ENCODE measurements at places on chromosomes 6 and 20.
A peak's percentile ranks its signal among the peaks of the same experiment; 100 is the strongest.

DNA sequence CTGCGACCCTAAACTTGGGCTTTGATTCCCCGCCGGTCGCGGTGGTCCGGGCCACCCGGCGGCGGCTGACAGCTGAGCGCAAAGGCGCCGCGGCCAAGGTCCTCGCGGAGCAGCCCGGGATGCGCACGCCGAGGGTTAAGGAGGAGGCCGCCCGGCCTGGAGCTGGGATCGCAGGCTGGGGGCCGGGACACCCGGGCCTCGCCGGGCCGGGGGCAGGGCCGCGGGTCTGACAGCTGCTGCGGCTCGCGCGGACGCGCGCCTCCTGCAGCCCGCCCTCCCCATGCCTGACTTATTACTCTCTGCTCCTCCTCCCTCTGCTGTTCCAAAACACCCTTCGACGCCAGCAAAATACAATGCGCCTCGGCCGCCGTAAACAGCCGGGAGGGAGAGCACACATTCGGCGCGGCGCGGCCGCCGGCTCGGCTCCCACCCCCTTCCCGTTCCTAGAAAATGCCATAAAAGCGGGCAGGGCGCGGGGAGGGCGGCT, 746 bp downstream of the BACH2 start:
- DNase-seq, result peak; percentile 69

DNA sequence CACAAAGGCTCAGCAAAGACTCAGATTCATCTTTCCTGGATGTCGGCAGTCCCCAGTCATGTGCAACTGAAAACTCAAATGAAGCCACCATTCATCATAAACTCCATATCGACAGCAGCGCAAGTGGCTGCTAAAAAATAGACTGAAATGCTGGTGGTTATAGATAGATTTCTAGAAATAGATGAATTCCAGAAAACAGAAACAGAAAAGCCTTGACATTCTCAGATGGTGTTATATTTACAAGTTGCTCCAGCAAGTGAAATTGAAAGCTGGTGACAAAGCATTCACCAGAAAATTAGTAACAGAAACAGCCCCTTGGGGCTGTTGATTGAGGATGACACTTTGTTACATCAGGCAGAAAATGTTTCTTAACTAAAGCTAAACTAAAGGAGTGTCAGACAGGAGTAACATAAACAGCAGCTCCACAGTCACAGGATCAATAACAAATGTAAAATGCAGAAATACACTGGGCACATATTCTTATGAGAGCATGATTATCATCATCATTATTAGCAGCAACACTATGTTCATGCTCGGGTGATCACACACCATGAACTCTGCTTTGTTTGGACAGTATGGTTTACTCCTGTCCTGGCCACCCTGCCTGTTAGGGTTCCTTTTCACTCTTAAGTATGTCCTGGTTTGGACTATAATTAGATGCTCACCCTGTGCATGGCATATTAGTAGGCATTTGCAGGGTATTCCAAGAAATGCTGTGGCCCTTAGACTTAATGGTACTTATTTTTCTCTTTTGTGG, 36.4 kb upstream of the SLC35F1 start:
- no peak for DNase-seq

- DNase-seq, result no peak
Measured at GRCh38 chr6:21764989-21765388, 171.4 kb downstream of the SOX4 start.

DNA sequence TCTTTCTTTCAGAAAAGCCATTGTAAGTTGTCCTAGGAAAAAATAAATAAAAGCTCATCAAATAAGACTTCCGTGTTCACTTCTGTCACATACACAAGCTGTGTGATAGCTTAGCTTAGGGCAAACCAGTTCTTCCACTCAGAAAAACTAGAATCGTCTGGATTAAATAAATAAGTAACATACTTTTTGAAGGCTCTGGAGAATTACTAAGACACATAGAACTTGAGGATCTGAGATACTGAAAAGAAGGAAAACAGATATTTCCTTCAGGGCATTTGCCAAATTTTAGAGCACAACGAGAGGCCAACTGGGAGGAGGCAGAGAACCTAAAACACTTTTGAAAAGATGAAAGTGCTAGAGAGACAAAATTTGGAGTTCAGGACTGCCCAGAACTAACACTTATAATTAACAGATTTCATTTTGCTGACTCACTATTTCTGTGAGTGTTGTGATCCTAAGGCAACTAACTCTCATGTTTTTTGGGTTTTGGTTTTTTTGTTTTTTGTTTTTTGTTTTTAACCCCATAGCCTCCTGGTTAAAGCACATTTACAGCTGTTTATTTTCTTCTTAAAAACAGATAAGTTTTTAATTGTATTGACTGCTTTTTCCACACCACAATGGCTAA, 38.7 kb upstream of the THEMIS start:
- no peak for DNase-seq

DNA sequence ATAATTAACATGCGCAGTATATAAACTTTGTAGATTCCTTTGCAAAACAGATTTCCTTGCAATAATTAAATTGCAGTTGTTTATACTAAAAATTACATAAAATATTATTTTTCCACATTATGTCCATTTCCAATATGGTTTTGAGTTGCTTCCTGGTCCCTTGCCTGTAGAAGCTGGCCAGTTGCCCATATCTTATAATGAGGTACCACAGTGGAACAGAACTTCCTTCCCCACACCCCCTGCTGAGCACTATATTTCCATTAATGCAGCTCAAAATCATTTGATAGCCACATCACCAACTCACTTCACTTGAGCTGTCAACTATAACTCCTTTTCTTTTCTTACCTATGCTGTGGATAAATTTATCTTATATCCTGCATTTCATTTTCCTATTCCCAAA, 194.6 kb downstream of the DST start:
- no peak for DNase-seq

DNA sequence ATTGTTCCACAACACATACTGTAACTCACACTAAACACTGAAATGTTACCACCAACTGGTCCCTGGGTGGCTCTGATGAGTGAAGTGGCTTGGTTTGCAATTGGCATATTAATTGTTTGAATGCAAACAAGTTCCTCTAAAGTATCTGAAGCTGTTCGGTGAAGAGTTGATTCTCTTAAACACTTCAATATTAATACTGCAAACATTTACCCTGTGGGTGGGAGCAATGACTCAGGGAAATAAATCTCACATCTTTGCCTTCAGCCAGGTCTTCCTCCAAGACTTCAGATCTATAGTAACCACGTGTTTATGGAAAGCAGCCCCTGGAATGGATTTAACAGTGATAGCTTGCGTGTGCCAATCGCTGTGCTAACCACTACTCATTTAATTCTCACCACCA, 176.0 kb downstream of the MAFB start:
- no peak for DNase-seq

GRCh38 chr6:104887350-104887749, 27.6 kb upstream of the HACE1 start:
- no peak for DNase-seq

GRCh38 chr20:19872001-19872400, 113.9 kb downstream of the RIN2 start:
- no peak for DNase-seq

GRCh38 chr6:112831022-112831421, 483.9 kb downstream of the RFPL4B start:
- no peak for DNase-seq

GRCh38 chr6:10404799-10405512, 9.9 kb downstream of the TFAP2A start:
- no peak for DNase-seq

GRCh38 chr20:57900226-57900905, 190.6 kb upstream of the PMEPA1 start:
- DNase-seq, result no peak

DNA sequence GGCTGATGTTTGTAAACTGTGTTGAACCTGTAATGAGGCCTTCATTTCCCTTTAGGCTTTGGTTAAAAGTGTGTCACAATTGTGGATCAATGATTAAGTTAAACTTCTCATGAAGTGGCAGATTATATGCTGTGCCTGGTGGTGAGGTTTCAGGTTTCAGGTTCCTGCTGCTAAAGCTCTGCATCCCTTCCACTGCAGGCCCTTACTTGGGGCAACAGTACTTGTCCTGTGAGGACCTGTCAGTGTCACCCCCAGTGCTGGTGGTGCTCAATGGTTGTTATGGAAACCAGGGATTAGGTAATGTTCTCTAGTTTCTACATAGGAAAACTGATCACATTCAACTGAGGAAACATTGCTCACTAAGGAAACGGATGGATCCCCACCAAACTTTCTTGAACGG, 18.5 kb downstream of the RPP21 start:
- no peak for DNase-seq

- DNase-seq, result no peak
Measured at GRCh38 chr6:35833536-35833935, 28.4 kb downstream of the LHFPL5 start.

Measured in CD4-positive, alpha-beta T cell (primary cell).